ENCODE measurements at places on chromosomes 7 and 10. TPM values are rescaled to one million over a fixed set of nuclear protein-coding genes. Genes with fewer than 3 reads are reported as not detected.

Gene MACC1
- total RNA-seq: 16.7 TPM

Gene AQP1
- total RNA-seq: not detected

Gene CNTNAP2
- 4.3 TPM for total RNA-seq

Gene GRM3
- not detected for total RNA-seq

Gene SH2B2
- 4.0 TPM for total RNA-seq

Measured in airway epithelial cell (primary cell).